ENCODE measurements at places on chromosomes 11 and 22.

DNA sequence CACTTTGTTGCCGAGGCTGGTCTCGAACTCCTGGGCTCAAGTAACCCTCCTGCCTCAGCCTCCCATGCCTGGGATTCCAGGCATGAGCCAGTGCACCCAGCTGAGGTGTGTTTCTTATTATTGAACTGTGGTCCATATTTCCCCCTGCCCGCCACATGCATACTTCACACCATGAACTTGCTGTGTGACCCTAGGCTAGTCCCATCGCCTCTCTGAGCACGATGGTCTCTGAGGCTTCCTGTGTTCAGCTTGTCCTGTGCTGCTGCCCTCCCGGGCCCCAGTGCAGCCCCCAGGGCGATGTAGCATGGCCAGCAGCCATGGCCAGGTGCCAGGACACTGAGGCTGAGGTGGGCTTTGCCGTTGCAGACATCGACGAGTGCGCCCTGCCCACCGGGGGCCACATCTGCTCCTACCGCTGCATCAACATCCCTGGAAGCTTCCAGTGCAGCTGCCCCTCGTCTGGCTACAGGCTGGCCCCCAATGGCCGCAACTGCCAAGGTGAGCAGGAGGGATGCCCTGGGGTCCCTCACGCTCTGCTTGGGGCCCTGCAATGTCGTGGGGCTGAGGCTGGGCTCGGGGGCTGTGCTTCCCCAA lies 45.7 kb downstream of the FBLN1 start:
- no peak for DNase-seq

DNA sequence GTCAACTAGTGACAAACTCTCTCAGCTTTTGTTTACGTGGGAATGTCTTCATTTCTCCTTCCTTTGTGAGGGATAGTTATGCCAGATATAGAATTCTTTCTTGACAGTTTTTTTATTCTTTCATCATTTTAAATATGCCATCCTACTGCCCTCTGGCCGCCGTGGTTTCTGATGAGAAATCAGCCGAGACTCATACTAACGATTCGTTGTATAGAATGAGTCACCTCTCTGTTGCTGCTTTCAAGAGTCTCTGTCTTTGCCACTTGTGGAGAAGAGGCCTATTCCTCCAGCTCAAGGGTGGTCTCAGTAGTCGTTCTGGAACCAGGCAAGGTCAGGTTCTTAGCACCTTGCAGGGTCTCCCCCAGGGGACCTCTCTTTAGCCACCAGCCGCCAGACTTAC lies 8.0 kb downstream of the MYO7A start:
- DNase-seq = no peak

- DNase-seq = no peak
Observed at GRCh38 chr11:70376621-70377020, 21.7 kb upstream of the CTTN start.

GRCh38 chr11:85989746-85990145 lies 79.1 kb downstream of the PICALM start:
- no peak for DNase-seq

DNA sequence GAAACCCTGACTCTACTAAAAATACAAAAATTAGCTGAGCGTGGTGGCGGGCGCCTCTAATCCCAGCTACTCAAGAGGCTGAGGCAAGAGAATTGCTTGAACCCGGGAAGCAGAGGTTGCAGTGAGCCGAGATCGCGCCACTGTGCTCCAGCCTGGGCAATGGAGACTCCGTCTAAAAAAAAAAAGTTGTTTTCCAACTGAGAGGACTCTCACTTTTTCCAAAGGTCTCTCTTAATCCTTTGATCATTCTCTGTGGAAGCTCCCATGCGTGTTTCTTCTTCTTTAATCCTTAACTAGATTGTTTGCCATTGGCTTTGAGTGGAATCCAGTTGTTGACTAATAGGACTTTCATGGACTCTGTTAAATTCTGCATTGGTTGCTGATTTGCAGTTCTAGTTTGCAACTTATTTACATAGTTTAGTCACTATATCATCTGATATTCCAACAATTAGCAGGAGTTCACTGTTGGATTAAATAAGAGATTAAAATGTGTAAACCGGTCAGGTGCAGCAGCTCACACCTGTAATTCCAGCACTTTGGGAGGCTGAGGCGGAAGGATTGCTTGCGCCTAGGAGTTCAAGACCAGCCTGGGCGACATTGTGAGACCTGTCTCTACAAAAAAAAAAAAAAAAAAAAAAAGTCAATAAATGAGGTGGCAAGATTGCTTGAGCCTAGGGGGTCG lies 79.7 kb downstream of the C22orf31 start:
- no peak for DNase-seq

- no peak for DNase-seq
Observed at GRCh38 chr11:1059759-1060158, 14.9 kb upstream of the MUC2 start.

GRCh38 chr11:16825101-16825500 lies 86.7 kb downstream of the C11orf58 start:
- DNase-seq = no peak

DNA sequence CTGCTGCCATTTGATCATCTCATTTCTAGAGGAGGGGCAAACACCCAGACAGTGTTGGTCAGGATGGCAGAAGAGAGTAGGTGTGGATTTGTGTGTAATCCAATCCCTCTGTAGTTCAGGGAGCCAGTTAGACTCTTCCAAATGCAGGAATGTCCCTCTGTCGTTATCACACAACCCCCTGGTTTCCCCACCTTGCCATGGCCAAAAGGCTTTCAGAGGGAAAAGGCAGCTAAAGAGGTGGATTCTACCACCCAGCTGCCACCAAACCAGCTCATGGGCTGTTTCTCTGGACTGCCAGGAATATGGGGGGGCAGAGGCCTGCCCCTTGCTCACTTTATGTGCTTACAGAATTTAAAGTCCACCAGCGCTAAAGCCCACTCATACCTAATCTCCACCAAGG lies 18.1 kb downstream of the TSKU start:
- DNase-seq = no peak

- DNase-seq = no peak
Observed at GRCh38 chr11:93498161-93498560, 45.0 kb downstream of the SMCO4 start.

DNA sequence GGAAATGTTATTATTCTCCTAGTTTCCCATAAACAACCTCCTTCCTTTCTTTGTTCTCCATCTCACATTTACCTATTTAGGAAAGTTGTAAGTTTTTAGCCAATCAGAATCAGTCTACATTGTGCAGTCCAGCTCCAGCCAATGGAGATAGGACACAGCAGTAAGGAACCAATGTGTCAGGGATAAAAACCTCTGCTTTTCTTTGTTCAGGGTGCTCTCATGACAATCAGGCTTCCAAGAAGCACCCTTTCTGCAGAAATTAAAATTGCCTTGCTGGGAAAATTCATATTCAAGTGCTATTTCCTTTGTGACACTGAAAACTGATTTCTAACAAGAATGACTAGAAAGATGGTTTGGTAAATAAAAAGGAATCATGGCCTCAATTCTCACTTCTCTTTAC lies 14.6 kb downstream of the SCGB2A1 start:
- DNase-seq = no peak

DNA sequence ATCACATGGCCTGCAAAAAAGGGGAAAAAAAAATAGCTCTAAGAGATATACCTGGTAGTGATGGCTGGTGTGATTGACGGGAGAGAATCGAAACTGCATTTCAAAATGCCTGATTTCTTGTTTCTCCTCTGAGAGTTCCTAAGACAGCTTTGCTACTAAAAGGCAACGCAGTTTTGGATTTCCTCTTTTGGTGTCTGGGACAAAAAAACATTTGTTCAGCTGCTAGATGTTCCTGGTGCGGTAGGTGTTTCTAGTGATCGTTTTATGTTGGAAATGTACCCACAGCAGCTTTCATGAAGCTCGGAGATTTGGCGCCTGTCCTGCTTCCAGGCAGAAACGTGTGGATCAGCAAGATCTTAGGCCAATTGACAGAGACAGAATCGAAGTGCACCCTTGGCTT lies 18.1 kb downstream of the P2RX3 start:
- no peak for DNase-seq

DNA sequence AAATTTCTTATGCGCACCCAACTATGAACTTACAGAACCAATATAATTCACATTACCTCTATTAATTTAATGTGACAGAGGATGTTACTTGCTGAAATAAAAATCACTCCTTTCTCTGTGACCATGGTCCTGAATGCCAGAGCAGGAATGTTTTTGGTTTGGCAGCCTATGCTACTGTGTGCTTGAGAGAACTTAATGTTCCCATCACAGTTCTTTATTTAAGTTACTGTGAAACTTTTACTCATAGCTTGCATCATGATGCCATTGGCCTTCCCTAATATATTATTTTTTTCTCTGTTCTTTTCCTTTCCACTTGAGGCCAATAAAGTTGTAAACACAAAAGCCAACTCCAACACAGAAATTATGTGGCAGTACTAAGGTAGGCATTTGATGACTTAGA lies 142.2 kb downstream of the FAM76B start:
- DNase-seq = no peak

DNA sequence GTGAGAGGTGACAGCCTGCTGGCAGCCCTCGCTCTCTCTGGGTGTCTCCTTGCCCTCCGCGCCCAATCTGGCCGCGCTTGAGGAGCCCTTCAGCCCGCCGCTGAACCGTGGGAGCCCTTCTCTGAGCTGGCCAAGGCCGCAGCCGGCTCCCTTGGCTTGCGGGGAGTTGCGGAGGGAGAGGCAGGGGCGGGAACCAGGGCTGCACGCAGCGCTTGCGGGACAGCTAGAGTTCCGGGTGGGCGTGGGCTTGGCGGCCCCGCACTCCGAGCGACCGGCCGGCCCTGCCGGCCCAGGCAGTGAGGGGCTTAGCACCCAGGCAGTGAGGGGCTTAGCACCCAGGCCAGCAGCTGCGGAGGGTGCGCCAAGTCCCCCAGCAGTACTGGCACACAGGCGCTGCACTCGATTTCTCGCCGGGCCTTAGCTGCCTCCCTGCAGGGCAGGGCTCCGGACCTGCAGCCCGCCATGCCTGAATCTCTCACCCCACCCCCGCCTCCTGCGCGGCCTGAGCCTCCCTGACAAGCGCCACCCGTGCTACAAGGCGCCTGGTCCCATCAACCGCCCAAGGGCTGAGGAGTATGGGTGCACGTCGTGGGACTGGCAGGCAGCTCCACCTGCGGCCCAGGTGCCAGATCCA lies 1526.1 kb downstream of the FAM181B start:
- DNase-seq = no peak

GRCh38 chr22:30340911-30341685 lies 14.4 kb upstream of the TBC1D10A start:
- DNase-seq = no peak

DNA sequence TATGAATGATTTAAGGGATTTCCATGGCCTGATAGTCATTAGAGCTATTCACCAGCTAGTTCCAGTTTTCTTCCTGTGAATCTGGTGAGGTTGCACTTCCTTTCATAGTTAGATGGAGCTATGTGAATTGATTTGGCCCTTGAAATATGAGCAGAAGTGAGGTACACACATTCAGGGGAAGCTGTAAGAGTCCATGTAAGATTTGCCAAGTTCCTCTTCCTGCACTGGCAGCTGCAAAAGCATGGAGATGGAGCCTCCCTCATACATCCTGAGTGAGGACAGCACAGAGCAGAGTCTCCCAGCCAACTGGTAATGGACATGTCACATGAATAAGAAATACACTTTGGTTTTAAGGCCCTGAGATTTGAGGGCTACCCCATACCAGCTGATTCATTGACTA lies 111.7 kb downstream of the CD44 start:
- DNase-seq = no peak

GRCh38 chr11:27573024-27573423 lies 66.5 kb upstream of the LIN7C start:
- no peak for DNase-seq

- no peak for DNase-seq
Observed at GRCh38 chr11:18709414-18709813, 10.8 kb downstream of the TMEM86A start.

- no peak for DNase-seq
Observed at GRCh38 chr11:134398644-134399292, 13.3 kb downstream of the B3GAT1 start.

DNA sequence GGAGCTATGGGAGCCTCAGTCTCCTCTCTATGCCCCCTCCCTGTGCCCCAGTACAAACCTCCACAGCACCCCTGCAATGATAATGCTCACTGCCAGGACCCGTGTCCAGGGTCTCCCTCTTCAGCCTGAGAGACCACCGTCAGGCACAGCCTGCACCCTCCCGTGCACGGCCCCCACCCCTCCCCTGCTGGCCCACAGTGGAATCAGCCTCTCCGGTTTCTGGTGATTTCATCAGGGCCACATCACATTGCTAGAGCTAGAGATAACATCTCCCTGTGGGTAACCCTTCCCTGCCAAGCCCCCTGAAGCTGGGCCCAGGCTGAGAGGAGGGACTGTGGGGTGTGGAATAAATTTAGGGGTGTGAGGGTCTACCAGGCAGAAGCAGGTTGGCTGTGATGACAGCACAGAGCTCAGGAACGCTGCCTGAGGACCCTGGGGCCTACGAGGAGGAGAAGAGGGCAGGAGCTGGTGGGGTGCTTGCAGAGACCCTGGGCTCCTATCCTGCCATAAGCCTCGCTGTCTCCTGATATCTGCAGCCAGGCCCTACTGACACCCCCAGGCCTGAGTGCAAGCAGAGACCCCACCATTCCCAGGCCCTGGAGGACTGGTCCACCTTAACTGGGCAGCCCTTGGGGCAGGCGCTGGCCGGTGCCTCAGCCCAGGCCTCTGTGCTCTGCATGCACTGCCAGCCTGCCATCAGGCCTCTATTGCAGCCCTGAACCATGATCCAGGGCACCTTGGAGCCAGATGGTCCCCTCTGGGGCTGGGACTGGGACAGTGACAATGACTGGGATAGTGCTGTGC lies at the start of gene KLHDC7B:
Gene KLHDC7B (plus strand): TSS at position 378 of the 804 bp plus-strand sequence. CDS start 345 bp downstream, at position 723.
- DNase-seq = no peak

DNA sequence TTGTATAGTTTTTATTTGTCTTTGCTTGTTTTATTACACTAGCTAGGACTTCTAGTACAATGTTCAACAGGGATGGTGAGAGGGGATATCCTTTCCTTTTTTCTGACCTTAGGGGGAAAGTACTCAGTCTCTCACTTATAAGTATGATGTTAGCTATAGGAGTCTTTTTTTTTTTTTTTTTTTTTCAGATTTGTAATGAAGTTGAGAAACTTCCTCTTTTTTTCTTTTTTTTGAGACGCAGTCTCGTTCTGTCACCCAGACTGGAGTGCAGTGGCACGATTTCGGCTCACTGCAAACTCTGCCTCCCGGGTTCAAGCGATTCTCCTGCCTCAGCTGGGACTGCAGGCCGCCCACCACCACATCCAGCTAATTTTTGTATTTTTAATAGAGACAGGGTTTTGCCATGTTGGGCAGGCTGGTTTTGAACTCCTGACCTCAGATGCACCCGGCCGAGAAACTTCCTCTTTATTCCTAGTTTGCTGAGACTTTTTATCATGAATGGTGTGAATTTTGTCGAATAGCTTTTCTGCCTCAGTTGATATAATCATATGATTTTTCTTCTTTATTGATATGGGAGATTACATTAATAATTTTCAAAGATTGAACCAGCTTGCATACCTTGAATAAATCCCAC lies 10.9 kb downstream of the TRIM22 start:
- DNase-seq = no peak

Measured in activated CD8-positive, alpha-beta memory T cell treated with anti-CD3 and anti-CD28 coated beads for 4 hours (primary cell).